Kidney (tissue), 22 donors: ENCODE measurements at places on chromosomes 4 and X. TPM values are rescaled to one million over a fixed set of nuclear protein-coding genes. Genes with fewer than 3 reads are reported as not detected.

Gene CPLX1
- polyA plus RNA-seq: 3.9 TPM

Gene ARHGEF6
- polyA plus RNA-seq: 4.1 TPM

Gene MMRN1
- 0.62 TPM for polyA plus RNA-seq

Gene GSX2
- not detected for polyA plus RNA-seq

Gene AMTN
- polyA plus RNA-seq: not detected

Gene AMOT
- 5.5 TPM for polyA plus RNA-seq

Gene XAGE1A
- not detected for polyA plus RNA-seq

DNA sequence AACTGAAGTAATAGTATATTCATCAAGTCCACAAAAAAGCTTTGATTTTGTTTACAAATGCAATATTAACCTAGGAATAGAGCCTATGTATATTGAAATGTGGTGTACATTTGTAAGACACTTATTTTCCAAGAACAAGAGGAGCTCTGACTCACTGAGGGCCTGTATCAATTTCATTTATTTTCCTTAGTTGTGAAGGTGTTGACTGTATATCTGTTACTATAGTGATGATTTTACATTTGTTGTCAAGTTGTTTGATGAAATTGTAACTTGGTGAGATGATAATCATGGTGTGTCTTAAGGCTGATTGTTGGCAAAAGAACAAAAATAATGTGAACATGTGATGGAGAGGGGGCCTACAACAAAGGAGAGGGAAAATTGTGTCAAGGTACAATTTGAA is 274.9 kb upstream of the TEX13A start:
- DNase-seq: no peak

- DNase-seq: no peak
Measured at GRCh38 chrX:71668248-71668595, 876 bp downstream of the LOC101059915 start.

- DNase-seq: peak; percentile 10
Measured at GRCh38 chr4:156889616-156890594, 81.7 kb downstream of the PDGFC start.

DNA sequence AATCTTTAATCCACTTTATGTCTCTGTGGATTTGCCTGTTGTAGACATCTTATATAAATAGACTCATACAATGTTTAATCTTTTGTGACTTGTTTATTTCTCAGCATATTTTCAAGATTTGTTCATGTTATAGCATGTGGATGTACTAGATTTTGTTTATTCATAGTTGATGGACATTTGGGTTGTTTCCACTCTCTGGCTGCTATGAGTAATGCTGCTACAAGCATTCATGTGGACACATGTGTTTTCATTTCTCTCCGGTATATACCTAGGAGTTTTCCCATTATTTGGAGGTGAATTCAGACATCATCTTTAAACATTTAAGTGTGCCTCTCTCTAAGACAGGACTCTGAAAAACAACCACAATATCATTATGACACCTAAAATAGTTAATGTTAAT is 2.3 kb downstream of the IKBKG start:
- DNase-seq: no peak

DNA sequence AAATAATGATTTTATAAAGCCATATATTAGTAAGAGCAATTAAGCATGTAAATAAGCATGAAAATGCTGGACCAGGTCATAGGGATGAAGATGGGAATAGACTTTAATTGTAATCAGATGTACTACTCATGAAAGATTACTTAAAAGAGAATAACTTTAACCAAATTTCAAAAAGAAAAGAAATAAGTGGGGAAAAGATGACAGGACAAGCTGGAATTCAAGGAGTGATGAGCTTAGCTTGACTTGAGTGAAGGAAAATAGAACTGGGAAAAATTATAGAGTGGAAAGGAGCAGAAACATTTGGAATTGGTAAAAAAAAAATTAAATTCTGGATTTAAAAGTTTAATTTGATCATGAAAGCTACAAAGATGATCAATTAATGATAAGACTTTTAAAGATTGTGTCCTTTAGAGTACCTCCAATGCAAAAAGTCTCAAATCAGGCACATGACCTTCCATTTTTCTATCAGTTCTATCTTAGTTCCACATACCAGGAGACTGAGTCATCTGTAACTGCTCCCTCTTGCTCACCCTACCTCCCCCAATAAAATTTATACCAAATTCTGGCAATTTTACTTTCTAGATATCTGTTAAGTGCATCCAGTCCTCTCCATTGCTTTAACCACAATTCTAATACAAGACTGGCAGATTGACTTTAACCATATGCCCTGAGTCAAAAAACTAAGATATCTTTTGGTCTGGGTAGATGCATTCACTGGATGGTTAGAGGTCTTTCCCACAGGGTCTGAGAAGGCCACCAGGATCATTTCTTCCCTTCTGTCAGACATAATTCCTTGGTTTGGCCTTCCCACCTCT is 56.4 kb upstream of the SLIT2 start:
- no peak for DNase-seq

DNA sequence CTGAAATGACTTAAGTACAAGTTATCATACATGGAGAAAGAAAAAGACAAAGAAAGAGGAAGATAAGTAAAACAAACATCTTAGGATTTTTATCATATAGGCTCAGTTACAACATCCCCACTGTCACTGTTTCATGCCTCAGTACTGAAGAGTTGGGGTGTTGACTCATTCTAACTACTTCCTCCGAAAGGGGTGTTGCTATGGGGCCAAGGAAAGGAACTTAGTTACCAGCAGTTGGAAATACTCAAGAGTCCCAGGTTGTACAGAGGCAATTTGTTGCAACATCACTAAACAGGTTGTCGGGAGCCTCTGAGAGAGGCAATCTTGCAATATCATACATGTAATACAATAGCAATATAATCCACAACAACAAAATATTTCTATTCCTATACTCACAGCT is 1264.7 kb downstream of the PCDH7 start:
- no peak for DNase-seq

GRCh38 chrX:1601051-1601767 is 9.8 kb downstream of the AKAP17A start:
- DNase-seq: peak; percentile 35

DNA sequence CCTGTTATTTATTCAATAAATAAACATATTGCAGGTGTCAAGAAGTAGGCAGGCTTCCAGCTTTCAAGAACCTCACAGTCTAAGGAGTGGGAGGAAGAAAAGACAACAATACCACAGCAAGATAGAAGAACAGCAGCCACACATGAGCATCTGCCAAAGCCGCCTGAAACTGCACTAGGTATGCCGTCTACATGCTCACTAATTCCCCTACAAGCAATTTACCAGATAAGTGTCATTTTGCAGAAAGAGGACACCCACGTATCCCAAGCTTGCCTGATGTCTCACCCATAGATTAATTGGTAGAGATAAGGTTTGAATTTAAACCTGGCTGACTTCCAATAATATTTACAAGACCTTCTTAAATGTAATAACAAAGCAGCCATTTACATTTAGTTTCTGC is 439.4 kb upstream of the CPEB2 start:
- no peak for DNase-seq

- DNase-seq: no peak
Measured at GRCh38 chr4:167903291-167903721, 189.0 kb upstream of the ANXA10 start.

- no peak for DNase-seq
Measured at GRCh38 chrX:22004866-22005265, 27.3 kb upstream of the PHEX start.

DNA sequence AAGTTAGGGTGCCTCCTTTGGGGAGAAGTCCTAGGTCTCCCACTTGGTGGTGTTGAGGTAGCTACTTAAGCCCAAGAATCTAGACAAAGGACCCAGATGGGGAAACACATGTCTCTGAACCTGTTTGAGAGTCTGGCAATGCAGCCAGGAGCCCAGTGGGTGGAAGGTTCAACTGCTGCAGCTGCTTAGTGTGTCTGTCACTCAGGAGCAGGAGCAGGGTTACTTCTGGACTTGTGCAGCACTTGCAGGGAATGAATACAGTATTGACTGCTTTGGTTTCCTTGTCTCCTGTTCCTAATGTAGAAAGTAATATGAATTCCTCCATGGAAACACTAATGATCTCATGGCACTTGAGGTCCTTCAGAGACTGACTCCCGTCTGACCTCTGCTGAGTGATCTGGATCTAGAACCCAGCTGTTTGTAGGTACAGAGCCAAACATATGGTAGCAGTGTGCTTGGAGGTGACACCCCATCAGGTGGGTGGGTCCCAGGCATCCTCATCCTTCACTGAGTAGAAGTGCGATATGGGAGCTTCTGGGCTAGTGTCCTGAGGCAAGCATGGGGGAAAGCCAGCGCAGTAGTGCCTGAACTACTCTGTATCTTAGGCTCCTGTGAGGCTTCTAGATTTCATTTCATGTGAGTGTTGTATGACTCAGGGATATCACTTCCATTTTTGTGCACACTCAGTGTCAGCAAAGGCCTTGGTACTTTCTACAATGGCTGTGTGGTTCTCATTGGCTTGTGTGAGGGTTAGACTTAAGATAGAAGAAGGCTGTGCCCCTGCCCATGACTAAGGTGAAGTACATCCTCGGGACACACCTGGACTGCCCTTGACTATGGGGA is 85.0 kb upstream of the WDR1 start:
- DNase-seq: no peak

DNA sequence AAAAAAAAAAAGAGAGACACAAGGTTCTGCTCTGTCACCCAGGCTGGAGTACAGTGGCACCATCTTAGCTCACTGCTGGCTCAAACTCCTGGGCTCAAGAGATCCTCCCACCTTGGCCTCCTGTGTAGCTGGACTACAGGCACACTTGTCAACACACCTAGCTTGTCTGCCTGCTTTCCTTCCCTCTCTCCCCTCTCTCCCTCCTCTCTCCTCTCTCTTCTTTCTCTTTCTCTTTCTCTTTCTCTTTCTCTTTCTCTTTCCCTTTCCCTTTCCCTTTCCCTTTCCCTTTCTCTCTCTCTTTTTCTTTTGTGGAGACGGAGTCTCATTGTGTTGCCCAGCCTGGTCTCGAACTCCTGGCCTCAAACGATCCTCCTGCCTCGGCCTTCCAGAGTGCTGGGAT is 132.1 kb downstream of the DIPK2B start:
- no peak for DNase-seq

DNA sequence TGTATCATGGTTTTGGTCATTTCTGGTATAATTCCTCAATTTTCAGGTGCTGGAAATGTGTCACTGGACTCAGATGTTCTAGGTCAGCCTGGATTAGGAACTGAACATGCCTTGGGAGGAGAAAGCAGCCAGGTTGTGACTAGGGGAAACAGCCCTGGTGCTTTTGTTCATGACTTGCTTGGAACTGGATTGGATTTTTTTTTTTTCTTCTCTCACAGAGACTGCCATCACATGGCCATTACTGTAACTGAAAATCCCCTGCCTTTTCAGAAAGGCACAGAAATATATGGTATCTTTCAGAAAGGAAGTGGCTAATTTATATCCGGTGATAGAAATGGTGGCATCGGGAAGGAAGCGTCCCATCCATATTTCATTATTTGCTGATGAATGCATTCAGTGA is 34.6 kb downstream of the SEPTIN11 start:
- no peak for DNase-seq

DNA sequence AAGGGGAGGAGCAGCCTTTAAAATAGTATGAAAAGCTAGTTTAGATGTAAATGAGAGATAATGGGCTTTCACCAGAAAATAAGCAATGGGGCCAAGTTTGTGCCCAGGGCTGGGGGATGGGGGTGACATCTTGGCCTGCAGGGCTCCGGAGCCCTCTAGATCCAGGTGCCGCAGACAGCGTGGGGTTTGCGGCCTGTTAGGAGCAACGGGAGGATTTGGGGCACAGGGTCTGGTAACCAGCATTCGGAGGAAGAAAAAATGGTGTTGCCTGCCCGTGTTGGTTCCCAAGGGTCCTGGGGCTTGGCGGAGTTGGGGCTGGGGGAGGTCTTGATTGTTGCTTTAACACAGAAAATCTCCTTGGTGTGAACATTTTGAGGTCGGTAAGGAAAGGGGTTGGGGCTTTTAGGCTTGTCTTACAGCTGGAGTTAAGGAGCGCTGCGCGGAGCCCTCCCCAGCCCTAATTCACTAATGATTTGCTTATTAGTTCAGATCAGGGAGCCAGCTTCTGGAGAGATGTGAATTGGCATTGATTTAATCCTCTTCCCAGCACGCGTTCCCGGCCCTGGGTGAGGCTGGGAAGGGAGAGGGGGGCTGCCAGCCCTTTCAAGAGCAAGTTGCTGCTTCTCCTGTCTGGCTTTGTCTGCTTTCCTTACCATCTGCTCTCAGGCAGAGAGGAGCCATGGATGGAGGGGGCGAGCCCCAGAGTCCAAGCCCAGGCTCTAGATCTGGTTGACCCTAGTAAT is 443.4 kb downstream of the BCOR start:
- no peak for DNase-seq

DNA sequence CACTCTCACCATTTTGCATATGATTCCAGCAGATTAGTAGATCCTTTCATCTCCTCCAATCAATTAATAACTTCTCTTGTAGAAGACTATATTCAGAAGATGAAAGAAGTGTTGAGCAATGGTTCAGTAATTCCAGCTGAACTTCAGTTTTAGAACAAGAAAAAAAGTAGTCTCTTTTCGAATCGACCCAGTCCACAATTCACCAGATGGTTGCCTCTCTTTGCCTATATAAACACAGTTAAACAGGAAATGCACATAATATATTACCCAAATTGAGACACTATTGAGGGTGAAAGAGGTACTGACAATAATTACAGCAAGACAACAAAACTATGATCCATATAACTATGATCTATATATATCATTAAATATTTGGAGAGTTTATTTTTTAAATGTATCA is 16.8 kb upstream of the FAM241A start:
- DNase-seq: no peak

- no peak for DNase-seq
Measured at GRCh38 chr4:53541577-53542206, 49.6 kb downstream of the LNX1 start.

- DNase-seq: peak; percentile 91
Measured at GRCh38 chr4:141133146-141133998, at the start of gene RNF150. RNF150 (minus strand) TSS chr4:141133469.

DNA sequence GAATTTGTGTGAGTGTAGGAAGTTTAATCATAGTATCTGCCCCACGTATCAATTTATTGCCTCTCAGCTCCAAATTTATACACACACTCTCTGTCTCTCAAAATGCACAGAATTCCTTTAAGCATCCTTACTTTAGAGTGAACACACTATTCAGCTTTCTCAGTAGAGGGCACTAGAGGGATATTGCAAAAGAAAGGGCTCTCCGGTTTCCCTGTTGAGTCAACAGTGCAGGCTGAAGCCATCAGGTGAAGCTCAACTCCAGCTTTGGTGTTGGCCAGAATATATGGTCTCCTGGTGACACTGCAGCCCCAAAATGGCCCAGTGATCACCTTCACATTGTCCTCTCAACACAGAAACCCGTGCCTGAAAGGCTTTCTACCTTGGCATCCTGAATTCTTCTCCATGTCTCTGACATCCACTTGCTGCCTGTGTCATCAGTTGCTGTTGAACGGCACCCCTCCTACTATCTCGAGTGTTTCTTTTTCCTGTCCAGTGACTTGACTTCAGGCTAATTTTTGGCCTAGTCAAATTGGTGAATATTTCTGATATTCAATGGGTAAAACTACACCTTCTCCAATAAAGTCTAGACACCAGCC is 670.5 kb downstream of the GABRG1 start:
- no peak for DNase-seq
